ENCODE measurements at places on chromosomes 7 and 10. TPM values are rescaled to one million over a fixed set of nuclear protein-coding genes. Genes with fewer than 3 reads are reported as not detected.
A peak's percentile ranks its signal among the peaks of the same experiment; 100 is the strongest.

- DNase-seq, result no peak
Observed at GRCh38 chr7:95715274-95715673, 57.1 kb upstream of the DYNC1I1 start.

- no peak for DNase-seq
Observed at GRCh38 chr7:24980534-24981170, 674 bp upstream of the OSBPL3 start.

DNA sequence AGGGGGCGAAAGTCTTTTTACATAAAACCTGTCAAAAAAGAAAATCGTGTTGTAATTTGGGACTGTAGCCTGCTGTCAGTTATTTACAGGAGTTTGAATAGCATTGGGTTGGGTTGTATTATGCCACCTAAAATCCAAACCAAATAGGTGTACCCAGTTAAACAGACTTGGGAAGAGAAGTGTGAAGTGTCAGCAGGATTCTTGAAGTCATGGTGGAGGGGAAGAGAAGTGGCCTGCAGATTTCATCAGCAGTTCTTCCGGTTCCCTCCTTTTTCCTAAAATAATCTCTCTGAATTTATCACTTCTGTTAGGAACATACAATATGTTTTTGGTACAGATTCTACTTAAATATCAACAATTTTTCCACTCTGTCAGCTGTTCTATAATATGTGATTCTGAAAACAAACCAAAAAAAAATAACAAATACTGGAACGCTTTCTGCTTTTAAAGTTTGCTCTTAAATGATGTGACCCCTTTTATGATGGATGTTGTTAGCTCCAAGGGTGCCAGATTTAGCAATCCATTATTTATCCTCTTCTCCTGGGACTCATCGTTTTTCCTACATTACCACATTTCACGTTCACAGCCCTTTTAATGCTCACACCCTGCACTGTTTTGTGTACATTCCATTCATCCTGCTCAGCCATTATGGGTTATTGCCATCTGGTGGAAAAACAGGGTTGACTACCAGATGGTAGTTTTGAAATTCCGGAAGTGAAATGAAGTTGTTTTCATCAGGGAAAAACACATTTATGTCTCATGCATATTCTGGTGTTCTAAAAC lies 18.7 kb upstream of the ARHGAP12 start:
- peak; percentile 72 for DNase-seq

GRCh38 chr7:155460926-155461613 lies 3.1 kb downstream of the EN2 start:
- DNase-seq, result no peak

DNA sequence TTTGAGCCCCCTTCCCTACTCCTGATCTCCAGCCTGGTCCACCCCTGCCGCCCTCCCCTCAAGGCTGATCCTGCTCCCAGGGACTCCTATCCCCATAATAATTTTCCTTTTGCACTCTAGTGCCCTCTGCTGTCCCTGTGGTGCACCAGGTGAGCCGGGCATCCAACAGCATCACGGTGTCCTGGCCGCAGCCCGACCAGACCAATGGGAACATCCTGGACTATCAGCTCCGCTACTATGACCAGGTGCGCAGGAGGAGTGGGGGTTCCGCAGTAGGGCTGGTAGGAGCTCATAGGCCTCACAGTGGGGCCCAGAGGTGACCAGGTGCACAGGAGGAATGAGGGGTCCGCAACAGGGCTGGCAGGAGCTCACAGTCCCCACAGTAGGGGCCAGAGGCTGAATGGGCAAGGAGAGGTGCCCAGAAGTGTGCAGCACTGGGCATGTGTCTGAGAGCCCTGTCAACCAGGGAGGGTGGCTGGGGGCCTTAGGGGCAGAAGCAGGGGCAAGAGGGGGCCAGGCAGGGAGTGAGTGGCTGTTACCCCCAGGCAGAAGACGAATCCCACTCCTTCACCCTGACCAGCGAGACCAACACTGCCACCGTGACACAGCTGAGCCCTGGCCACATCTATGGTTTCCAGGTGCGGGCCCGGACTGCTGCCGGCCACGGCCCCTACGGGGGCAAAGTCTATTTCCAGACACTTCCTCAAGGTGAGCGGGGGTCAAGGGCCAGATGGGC lies 11.7 kb downstream of the EPHB6 start:
- DNase-seq, result peak; percentile 70

DNA sequence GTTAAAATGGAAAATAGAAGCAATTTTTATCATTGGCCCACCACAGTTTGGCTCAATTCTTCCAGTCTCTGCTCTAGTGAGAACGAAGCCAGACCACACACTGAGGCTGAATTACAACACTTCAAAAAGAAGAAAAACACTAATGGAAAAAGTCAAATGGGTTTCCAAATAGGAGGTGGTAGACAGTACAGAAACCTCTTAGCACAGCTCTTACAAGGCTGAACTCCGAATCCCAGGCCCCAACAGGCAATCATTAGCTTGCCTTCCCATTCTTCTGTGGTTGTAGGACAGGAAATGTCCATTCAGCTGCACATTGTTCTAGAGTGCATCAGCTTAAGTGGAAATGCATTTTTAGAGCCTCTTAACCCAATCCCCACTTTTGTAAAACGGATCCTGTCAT lies 115.1 kb upstream of the MEOX2 start:
- peak; percentile 42 for DNase-seq

GRCh38 chr10:132064082-132064755 lies 1.5 kb upstream of the JAKMIP3 start:
- no peak for DNase-seq

- DNase-seq, result no peak
Observed at GRCh38 chr10:91885362-91886079, 23.8 kb downstream of the FGFBP3 start.

DNA sequence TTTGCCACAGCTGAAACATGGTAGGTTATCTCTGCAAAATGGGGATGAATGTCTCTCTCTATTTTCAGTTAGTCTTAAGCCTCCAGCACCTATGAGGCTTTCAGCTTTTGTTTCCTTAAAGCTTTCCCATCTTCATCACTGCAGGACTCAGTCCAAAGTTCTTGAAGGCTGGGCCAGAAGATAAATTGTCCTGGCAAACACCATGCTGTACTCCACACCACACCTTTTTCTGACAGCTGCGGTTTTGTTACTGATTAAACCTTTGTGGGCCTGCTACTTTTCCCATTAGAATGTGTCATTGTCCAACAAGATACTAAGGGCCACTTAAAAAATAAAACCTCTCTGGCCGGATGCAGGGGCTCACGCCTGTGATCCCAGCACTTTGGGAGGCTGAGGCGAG lies 87.2 kb upstream of the A1CF start:
- DNase-seq, result no peak

- no peak for DNase-seq
Observed at GRCh38 chr10:113549856-113550255, 3.0 kb upstream of the HABP2 start.

- no peak for DNase-seq
Observed at GRCh38 chr7:93226310-93226709, at the start of gene HEPACAM2. TSS of gene HEPACAM2 (minus strand) at chr7:93226469.

- no peak for DNase-seq
Observed at GRCh38 chr7:117385363-117386109, 41.8 kb downstream of the ASZ1 start.

DNA sequence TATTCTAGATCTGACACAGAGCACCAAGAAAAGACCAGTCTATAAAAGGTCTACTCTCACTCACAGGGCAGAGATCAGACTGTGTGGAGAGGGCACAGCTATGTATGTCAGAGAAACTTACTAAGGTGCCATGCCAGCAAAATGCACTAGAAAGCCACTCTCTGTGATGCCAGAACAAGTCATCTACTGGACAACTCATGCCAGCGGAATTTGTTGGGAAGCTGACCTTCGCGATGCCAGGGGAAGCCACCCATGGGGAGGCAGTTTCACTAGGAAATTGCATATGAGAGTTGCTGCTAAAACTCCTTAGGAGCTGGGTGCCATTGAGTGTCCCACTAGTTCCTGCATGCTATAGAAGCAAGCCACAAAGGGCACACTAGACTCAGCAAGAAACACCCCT lies 58.5 kb downstream of the MICU1 start:
- DNase-seq, result peak; percentile 71

DNA sequence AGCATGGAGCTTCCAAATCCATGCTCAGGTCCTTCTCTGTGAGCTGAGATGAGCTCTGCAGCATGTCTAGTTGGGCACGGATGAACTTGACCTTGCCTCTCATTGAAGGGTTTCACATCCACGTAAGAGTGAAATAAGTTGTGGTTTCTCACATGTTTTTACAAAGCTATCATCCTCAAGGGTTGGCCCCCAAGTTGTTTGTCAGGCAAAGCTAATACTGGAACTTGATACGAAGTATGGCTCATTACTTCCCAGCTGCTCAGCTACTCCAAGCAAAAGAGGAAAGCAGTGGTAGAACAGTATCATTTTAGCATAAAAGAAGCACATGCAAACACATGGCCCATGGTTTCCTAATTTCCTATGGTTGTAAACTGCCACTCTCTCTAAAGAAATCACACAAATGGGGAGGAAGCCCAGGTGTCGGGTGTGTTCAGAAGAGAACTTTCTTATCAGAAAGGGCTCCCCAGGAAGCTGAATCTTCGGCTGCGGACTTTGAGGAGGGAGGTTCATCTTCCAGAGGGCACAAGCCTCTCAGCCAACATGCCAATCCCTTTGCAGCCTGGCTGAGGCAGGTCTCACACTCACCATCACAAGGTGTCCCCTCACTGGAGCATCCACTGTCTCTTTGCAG lies 45.3 kb downstream of the PDLIM1 start:
- no peak for DNase-seq

DNA sequence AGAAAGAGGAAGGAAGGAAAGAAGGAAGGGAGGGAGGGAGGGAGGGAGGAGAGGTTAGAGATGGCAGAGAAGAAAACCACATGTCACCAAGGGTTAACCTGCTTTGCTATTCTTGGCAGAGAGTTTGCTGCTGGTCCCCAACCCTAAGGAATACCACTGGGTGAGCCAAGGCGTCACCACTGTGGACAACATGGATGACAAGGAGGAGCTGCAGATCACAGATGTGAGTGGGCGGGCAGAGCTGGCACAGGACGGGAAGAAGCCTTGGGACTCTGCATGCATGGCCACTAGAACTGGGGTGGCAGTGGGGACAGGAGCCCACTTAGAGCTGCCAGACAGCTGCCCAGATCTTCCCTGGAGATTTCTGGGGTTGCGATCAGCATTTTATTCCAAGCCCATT lies 17.2 kb upstream of the MYH16 start:
- DNase-seq, result no peak

- DNase-seq, result no peak
Observed at GRCh38 chr7:38978491-38978890, 782 bp downstream of the POU6F2 start.

DNA sequence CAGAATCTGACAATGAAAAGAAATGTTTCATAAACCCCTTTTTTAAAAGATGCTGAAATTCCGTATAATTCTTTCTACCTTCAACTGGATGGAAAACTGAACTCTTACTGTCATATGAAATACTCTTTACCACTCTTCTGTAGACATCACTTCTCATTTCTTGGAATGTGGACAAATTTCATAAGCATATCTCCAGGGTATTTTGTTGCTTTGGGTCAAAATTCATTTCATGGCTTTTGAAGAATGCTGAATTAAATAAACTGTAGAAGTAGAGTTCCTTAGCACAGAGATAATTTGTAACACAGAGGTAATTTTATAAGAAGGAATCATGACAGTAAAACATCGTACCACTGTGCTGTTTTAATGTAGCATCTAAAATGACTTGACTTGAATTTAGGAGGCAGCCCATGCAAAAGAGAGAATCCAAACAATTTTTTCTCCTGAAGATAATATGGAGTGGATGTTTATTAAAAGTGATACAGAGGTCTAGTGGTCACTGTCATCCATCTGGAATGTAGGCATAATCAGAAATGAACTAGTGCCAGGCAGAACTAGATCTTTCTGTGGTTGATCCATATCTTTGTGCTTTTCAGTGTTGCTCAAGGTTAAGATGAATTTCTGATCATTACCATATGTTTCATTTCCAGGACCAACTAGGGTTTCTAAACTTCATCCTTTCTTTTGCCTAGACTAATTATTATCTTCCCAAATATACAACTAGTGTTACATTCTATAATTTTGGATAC lies 492.0 kb downstream of the KIF20B start:
- peak; percentile 75 for DNase-seq

- no peak for DNase-seq
Observed at GRCh38 chr7:68192941-68193340, 1196.3 kb downstream of the TYW1 start.

Gene ERVW-1
- not detected for total RNA-seq

Gene ITGA8
- 0.06 TPM for total RNA-seq

Gene DDIT4
- 14.5 TPM for total RNA-seq

Gene LOXL4
- 0.97 TPM for total RNA-seq

Gene TCF7L2
- 1.9 TPM for total RNA-seq

Gene CALML5
- total RNA-seq, result not detected

Gene PRF1
- total RNA-seq, result not detected

Gene LRGUK
- total RNA-seq, result 5.5 TPM

Gene TMEM176A
- total RNA-seq, result 2.6 TPM

Measured in Daoy (cell line).